ENCODE measurements at places on chromosomes 7 and 10.
A peak's percentile ranks its signal among the peaks of the same experiment; 100 is the strongest.

GRCh38 chr10:102668326-102669107 is 24.2 kb downstream of the TRIM8 start:
- no peak for DNase-seq

GRCh38 chr7:30681331-30681797 is 892 bp downstream of the CRHR2 start:
- DNase-seq, result no peak

DNA sequence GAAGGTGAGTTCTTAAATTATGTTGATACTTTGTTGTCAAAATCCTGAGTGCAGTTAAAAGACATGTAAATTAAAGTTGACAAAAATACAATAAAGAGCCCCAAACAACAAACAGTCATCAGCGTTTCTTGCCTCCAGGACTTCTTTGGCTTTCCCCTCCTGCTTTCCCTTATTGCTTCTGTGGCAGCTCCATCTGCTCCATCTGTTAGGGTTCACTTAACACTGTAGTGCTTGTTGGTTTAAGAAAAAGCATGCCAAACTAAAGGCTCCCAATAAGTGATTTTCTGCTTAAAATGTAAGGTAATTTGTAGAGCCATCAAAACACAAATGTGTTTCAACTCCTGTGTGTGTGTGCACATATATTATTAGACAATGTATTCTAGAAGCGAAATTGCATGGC is 254.3 kb upstream of the GNAI1 start:
- DNase-seq, result no peak

DNA sequence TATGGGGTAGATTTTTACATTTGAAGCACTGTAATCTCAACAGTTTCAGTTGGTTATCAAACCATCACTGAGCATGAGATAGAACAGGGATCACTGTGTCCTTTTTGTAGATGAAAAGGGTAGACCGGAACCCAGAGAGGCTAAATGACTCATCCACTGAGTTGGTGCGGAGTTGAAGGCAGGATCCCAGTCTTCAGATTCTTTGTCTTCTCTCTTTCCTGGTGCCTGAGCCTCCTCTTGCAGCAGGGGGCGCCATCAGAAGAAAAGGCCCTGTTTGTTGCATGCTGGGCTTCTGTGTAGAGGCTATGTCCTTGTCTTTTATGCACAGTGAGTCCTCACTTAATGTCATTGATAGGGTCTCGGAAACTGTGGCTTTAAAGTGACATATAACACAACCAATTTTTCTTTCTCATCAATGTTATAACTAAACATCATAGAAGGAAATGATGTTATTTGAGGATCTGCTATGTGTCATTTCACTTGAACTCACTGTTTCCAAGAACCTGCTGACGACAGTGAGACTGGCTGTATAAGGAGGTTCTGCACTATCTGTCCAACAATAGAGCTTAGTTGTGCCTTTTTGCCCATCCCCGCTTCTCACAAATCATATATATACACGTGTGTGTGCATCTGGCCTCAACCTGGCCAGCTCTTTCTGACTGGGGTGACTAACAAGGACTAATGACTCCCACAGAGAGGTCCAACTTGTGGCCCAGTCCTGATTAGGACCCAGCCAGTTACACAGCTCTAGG is 14.3 kb downstream of the ZNF282 start:
- DNase-seq, result no peak

DNA sequence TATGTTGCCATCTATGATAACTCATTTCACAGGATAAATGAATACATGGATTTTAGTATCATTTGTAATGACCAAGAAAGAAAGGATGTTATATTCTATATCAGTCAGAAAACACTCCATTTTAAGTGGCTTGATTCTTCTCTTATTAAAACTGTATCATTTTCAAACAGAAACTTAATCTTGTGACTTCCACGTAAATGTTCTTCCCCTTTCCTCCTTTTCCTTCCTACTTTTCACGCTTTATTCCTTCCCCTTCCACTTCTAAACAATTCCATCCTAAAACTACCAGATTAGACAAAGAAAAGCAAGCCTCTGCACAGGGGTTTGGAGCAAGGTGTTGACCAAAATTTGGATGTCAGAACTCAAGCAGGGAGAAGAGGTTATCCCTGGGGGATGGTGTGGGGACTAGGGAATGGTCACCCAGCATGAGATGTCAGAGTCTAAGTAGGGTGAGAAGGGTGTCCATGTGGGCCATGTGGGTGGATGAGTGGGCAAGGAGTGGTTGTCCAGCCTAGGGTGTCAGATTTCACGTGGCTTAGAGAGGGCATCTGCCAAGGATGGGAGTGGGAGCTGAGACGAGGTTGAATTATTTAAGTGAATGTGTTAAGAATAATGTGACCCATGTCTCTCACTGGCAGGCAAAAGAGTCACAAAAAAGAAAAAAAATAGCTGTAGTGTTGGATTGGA is 5.0 kb upstream of the GSAP start:
- no peak for DNase-seq

DNA sequence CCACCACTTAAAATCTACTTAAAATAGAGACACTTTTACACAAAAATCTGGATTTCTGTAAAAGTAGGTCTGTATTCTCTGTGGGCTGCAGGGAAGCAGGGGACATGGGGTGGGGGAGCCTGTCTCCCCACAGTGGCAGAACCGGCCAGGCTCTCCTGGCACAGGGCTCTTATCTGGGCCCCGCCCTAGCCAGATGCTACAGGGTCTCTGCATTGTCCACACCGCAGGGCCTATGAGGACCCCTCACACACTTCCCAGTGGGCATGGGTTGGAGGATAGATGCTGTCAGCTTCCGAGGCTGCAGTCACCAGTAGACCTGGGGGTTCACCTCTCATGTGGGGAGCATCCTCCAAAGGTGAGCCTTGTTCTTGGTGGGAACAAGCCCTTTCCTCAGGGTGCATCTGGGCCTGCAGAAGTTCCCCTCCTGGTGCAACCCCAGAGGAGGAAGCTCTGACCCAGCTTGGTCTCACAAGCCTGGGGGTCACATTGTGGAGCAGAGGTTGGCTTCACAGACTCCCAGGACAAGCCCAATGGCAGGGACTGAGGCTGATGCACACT is 15.4 kb upstream of the MYL7 start:
- no peak for DNase-seq

GRCh38 chr7:151315038-151315655 is 26.5 kb upstream of the NUB1 start:
- peak; percentile 15 for DNase-seq

DNA sequence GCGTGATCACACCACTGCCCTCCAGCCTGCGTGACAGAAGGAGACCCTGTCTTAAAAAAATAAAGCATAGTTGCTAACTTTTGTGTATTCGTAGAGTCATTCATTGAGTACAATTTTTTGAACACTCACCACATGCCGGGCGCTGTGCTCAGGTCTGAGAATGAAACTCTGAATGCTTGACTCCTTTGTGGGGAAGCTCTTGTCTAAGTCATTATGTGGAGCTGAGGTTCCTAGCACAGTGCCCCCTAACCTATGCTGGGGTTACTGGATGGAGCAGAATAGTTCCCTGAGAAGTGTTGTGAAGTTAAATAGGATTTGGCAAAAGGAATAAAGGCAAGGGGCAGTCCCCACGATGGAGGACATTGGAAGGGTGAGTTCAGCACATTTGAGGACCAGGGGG is 123.3 kb downstream of the CELF2 start:
- DNase-seq, result no peak

DNA sequence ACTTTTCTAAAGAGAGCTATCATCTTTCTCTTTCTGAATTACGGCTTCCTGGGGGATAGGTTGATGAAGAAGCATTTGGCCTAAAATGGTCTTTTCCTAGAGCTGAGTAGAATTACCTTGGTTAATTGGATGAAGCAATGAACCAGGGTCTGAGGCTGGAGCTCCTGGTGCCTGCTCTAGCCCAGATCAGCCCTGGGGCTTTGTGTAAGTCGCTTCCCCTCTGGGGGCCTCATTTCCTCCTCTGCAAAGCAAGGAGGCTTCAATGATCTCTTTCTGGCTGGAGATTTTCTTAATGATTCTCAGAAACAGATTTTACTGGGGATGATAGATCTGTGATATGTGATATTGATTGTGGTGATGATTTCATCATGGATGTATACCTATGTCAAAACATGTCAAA is 3.5 kb upstream of the CPA2 start:
- no peak for DNase-seq

DNA sequence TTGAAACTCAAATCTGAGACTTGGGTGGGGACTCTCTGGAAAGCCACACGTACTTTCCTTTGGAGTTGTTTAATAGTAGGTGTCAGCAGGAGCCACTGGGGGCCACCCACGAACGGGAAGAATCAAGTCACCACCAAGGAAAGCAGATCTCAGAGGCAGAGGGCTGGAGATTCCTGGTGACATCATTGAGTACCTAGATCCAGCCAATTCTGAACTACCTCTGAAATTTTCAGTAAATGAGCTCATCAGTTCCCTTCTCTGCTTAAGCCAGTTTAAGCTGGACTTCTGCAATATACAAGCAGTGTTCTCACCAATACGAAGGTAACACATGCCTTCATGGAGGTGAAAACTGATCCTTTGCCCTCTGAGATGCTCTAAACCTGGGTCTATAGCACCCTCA is 99.3 kb upstream of the SORCS3 start:
- DNase-seq, result no peak

GRCh38 chr7:112162142-112162766 is 43.9 kb downstream of the DOCK4 start:
- DNase-seq, result no peak

- DNase-seq, result peak; percentile 36
Observed at GRCh38 chr7:129644634-129645230, 33.2 kb downstream of the NRF1 start.

- no peak for DNase-seq
Observed at GRCh38 chr10:113544392-113544791, 8.5 kb upstream of the HABP2 start.

GRCh38 chr7:104552102-104552501 is 223.7 kb downstream of the LHFPL3 start:
- DNase-seq, result no peak

DNA sequence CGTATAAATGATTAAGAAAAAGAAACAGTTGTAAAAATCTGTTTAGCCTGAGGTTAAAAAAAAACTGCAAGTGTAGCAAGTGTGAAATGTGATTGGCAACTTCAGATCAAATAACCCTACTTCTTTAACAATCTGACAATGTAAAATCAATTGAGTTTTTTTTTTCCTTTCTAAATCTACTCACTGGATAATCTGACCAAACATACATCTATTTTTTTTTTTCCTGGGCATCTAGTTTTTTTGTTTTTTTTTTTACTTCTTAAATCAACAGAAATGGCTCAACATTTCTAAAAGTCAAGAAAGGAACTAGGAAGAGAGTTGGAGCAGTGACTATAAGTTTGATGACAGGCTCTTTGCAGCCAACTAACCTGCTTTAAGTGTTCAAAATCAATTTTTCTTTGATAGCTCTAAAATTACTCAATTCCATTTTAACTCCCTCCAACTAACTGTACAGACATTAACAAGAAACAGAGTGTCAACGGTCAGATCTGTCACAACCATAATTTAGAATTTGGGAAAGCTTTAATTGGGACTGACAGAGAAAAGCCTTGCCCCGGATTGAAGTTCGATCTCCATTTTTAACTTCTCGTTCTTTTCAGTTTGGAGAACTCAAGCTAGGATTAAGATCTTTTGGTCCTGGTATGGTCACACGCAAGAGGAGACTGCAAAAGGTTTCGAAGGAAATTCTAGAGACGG is 1.2 kb downstream of the ARL3 start:
- DNase-seq, result no peak

- no peak for DNase-seq
Observed at GRCh38 chr7:151774951-151775350, 102.0 kb downstream of the PRKAG2 start.

GRCh38 chr7:118185163-118185860 is 1.3 kb downstream of the LSM8 start:
- no peak for DNase-seq

DNA sequence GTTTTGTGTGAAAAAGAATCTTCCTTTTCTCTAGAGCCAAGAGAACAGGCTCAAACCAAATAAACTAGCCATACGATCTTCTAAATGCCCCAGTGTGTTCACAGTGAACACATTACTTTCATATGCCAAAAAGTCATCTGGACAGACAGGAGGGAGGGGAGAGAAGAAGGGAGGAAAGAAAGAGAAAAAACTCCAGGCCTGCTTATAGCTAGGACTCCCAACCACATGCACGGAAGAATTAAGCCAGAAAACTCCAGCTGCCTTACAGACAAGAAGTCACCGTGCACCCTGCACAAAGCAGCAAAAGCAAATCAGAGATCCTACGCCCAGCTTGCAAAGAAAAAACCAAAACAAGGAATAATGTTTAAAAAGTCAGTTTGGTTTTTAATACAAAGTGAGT is 34.3 kb downstream of the SNX8 start:
- no peak for DNase-seq

GRCh38 chr10:93670372-93670771 is 32.0 kb downstream of the FRA10AC1 start:
- no peak for DNase-seq

- DNase-seq, result no peak
Observed at GRCh38 chr7:124101173-124101768, 68.4 kb upstream of the TMEM229A start.

DNA sequence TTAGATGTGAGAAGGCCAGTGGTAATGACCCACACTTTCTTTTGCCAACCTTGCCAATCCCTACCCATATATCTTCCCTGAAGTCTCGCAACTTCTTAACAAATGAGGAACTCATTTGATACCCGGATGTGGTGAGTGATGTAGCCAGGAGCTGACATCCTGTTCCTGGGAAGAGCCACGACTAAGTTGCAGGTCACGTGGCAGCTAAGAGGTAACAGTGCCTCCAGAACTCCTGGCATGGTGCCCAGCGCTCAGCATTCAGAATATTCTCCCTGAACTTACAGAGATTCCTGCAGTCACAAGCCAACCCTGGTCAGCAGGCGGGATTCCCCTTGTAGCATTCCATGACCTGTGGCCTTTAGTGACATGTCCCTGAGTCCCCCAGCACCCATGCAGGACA is 282.5 kb downstream of the GALNT17 start:
- DNase-seq, result peak; percentile 65

DNA sequence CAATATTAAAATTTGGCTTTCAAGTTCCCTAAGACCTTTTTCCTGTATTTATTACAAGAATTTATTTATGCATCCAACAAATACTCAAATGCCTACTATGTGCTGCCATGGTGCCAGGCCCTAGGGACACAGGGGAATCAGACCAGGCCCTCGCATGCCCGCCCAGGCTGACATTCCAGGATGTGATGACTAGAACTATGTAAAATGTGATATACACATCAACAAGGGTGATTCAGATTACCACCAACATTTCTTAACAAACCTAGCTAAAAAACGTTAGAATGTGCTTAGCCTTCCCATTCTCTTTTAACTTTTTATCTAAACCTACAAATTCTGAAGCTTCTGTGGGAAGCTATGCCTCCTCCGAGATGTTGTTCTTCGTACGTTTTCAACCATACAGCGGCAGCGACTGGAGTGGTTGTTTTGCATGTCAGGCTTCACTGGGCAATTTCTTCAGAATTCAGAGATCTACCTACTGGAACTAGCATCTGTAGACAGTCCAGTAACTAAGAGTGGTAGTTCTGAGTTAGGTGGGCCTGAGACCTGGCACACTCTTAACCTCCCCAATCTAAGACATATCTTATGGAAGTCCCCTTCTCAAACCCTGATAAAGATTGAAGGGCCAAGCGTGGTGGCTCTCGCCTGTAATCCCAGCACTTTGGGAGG is 22.1 kb downstream of the GNA12 start:
- no peak for DNase-seq

GRCh38 chr10:88293073-88293472 is 290.0 kb downstream of the RNLS start:
- no peak for DNase-seq

GRCh38 chr10:46080886-46081285 is 34.8 kb upstream of the MSMB start:
- DNase-seq, result peak; percentile 68
